AG08395 (cell line): ENCODE measurements at places on chromosomes 2 and 18.

- peak; percentile 93 for DNase-seq
Measured at GRCh38 chr2:173590276-173590861, 235.7 kb downstream of the CDCA7 start.

DNA sequence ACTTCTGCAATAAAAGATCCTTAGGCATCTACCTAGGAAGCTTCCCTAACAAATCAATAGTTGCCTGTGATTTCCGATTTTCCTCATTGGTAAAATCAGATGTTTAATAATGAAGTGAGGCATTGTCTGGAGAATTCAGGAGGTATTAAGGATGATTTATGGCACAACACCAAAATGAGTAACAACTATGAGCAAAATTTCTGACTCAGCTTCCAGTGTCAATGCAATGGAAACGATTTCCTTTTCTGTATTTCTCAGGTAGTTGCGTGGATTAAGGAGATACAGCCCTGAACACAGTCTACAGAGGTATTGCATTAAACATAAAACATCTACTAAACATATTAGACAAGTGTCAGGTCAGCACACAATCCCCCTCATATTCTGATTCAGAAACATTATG, 99.5 kb downstream of the EPB41L3 start:
- DNase-seq, result no peak

DNA sequence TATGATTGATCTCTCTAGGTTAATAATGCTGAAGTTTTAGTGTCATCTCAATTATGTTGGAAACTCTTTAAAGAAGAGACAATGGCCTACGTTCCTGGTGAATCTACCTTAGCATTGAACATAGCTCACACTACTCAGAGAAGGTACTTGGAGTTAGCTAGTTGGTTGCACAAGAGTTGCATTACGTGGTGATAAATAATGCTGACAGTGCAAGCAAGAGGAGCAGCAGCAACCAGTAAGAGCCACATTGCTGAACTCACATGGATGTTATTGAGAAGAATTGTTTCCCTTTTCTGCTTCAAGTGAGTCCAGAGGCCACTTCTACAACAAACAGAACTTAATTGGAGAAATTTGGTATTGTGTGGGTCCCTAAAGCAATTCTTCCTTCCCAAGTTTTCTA, 737.1 kb downstream of the TDRD15 start:
- DNase-seq, result no peak

- no peak for DNase-seq
Measured at GRCh38 chr2:26251893-26252292, 7.2 kb downstream of the HADHB start.

- no peak for DNase-seq
Measured at GRCh38 chr18:37481072-37481471, 84.5 kb downstream of the CELF4 start.

DNA sequence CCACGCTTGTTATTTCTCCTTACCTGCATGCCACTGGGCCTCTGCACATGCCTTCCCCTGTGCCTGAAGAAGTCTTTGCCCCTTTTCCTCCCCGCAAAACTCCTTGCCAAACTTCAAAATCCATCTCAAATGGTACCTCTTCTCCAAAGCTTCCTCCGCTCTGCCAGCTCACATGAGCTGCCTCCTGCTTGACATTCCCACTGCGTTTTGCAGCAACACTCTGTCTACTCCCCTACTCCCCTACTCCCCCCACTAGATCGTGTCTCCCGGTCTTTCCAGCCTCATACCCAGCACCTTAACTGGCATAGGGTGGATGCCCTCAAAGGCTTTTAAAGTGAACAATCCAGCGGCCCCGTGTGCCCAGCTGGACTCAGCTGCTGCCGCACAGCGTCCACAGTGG, 65.8 kb downstream of the TNS1 start:
- no peak for DNase-seq

- no peak for DNase-seq
Measured at GRCh38 chr2:29850794-29851193, 70.6 kb downstream of the ALK start.

GRCh38 chr2:145584353-145584752, 1064.4 kb upstream of the ZEB2 start:
- DNase-seq, result no peak

GRCh38 chr2:30757749-30758148, 49.5 kb downstream of the CAPN13 start:
- DNase-seq, result no peak

DNA sequence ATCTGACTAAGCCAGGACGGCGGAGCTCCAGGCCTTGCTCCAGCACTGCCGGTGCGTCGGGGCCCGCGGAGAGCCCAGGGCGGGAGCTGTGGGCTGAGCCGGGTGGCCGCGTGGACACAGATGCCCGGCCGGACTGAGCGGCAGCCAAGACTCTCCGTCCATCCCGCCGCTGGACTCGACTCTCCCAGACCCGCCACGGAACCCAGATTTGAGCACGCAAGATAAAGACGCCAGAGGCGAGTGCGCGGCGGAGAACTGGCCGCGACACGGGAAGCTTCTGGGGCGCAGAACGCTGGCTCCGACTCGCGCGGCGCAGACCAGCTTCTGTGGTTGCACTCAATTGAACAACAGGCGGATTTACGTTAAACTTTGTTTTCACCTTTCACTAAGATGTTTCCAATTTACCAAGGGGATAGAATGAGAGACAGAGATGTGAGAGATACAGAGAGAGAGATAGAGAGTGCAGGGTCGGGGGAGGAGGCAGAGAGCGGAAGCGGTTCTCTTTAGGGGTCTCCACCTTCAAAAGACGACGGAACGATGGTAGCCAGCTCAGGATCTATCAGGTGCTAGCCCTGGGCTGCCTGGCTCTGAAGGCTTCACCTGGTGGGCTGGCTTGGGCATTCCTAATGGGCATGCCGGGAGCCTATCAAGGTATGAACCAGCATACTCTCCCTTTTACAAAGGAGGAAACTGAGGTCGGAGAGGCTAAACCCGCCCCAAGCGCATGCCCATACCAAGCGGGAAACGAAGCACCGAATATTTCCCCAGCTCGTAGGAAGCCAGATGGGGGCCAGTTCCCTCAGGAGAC, 10.4 kb upstream of the EN1 start:
- no peak for DNase-seq

DNA sequence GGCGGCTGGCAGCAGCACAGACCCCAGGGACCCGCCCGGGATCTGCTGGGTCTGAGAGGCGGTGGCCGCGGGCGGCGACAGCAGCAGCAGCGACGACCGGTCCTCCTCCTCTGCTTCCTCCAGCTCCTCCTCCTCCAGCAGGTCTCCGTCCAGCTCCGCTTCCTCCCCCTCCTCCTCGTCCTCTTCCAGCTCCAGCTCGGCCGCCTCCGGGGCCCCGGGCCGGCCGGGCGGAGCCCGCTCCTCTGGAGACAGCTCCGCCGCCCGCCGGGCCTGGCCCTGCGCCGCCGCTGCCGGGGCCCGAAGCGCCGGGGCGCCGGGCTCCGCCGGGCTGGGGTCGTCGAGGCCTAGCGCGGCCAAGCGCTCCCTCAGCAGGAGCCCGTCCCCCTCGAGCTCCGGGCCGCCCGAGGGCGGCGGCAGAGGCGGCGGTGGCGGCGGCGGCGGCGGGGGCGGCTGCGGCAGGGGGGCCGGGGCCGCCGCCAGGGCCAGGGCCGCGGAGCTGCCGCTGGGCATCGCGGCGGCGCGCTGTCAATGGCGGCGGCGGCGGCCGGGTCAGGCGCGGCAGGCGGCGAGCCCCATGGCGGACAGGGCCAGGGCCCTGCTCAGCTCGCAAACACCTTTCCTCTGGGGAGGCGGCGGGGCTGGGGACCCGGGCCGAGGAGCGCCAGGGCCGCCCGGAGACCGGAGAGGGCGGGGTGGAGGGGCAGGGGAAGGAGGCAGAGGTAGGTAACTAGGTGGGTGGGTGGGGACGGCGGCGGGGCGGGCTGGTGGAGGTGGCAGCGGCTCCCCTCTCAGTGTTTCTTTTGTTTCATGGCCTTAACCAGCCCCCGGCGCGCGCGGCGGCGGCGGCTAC, 445 bp downstream of the MEX3C start:
- peak; percentile 37 for DNase-seq

- no peak for DNase-seq
Measured at GRCh38 chr2:29770846-29771245, 150.5 kb downstream of the ALK start.

DNA sequence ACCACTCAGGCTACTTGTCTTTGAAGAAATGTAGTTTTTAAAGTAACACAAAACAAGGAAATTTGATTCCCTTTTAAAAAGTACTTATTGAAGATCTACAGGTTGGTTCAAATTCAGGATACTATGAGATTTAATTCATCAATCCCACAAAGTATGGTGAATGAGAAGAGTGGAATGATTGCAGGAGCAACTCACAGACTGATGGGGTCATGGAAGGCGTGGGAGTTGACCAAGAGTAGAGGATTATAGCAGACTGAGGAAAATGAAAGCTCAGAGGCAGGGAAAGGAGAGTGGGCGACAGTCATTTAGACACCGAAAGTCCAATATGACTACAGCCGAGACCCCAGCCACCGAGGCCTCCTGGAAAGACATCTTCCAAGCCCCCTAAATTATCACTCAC, 12.5 kb upstream of the DAPL1 start:
- DNase-seq, result peak; percentile 35

- no peak for DNase-seq
Measured at GRCh38 chr2:135963841-135964240, 21.6 kb downstream of the DARS1 start.

DNA sequence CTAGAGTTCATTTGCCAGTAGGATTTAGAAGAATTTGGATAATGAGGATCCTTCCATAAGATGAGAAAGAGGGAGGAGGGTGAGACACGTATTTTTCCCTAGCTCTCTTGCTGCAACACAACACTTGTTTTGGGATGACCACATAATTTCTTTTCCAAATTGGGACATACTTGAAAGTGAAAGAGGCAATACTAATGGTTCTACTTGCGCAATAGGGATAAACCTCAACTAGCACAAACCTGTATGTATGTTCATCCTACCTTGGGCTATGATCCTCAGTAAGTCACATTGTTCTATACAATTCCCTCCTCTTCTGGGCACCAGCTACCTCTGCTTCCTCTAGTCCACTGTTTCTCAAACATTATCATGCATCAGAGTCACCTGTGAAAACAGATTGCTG, 1208.8 kb upstream of the LRRTM1 start:
- DNase-seq, result no peak

DNA sequence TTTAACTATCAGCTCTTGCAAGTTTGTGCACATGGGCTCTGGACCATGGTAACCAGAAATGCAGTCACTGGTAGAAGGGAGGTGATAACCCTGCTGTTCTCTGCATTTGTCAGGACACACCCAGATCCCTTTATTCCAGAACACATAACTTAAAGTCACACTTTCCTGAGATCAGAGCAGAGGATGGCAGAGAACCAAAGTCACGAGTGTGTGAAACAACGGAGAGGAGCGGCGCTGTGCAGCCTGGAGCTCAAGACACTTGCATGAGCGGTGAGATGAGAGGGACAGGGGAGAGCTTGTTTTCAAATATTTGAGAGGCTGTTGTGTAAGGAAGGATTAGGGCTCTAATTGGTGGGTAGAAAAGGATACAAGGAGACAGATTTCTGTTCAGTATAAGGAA, 43.3 kb upstream of the AAK1 start:
- DNase-seq, result no peak

- DNase-seq, result no peak
Measured at GRCh38 chr2:64932116-64932370, 57.2 kb upstream of the SLC1A4 start.

DNA sequence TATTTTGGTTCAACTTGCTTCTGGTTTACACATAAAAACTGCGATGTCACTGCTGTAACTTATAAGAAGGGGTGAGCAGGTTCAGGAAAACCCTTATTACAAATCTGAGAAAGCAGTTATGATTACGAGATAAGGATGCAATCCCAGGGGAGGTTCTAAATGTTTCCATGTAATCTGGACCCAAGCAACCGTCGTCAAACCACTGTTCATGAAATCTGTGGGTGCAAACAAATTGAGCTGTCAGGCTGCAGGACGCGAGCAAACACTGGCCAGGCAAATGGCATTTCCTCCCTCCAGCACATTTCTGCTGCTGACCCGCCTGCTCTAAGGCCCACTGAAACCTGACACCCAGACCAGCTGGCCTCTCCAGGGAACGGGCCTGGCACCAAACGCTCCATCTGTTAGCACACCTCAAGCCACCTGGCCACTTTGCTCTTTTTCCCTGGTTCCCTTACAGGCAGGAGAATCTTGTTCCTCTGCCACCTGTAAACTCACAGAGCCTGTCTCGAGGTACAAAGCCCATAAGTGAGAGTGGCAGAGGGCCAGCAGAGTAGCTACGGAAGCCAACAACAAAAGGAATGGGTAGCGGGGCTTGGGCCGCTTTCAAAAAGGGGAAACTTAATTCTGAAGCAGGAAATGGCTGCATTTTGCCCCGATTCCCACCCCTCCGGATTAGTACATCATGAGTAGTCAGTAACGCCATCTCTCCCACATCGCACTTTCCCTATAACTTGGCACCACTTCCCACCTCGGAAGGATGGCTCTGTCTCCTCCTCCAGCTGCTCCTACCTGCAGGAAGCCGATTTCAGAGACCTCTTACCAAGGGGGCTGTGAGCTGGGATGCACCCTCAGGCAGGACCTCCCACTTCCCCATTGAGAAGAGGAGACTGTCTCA, 26.5 kb downstream of the CRACDL start:
- peak; percentile 64 for DNase-seq

- no peak for DNase-seq
Measured at GRCh38 chr2:139720056-139720455, 939.9 kb upstream of the NXPH2 start.

GRCh38 chr2:157170299-157170698, 87.2 kb upstream of the GALNT5 start:
- DNase-seq, result no peak

DNA sequence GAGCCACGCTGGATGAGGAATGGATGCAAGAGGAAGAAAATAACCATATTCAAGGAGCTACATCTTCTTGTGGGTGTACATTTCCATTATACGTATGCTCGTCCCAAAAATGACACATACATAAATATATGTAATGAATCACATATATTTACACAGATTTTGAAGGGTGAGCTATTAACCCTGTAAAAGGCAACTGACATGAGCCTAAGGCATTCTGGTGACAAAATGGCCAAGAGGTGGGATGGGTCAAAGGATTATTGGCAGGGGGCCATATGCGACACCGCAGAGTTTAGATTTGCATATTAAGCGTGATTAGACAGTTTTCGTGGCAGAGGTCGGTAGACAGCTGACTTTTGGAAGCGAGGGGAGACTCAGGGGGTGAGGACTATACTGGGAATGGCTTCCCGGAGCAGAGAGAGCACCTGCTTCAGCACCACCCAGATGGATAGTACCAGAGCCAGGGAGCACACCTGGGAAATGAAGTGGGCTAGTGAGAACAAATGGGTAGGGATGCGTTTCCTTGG, 431 bp upstream of the CNRIP1 start:
- no peak for DNase-seq

DNA sequence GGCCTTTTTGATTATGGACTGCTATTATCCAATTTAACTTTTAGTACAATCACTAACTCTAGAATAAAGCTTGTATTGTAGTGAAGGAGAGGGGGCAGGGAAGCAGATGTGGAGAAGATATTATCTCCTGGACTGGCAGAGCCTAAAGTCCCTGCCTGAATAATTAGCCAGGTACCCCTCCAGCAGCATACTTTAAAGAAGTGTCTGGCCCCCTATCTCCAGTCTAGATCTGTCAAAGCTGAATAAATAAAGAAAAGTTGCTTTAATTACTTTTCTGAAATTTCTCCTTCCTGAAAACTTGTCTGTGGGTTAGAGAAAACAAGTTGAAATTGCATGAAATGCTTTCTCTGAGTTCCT, 258.2 kb downstream of the SLC8A1 start:
- DNase-seq, result no peak

- no peak for DNase-seq
Measured at GRCh38 chr2:17303521-17303920, 214.7 kb downstream of the RAD51AP2 start.
